ENCODE measurements at places on chromosomes 2 and 18.

- DNase-seq: no peak
Observed at GRCh38 chr2:44170311-44170717, 1.6 kb downstream of the PPM1B start.

DNA sequence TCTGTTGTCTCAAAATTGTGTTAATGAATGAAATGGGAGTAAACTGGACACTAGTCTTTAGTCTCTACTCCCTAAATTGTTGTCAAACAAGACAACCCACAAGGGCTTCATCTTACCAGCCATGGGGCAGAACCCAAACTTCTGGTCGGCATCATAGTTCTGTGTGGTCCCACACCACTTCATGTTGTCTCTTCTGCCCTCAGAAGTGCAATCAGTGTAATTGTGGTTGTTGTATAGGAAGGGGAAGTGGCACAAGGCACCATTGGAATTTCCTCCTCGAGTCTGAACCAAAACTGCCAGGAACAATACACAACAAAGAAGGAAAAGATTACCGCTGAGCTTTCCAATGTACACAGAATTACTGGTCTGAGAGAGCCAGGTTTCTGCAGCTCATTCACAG lies 12.6 kb downstream of the FN1 start:
- DNase-seq: no peak

- DNase-seq: no peak
Observed at GRCh38 chr2:160465002-160465401, 28.6 kb downstream of the RBMS1 start.

GRCh38 chr2:179233626-179234430 lies 30.8 kb downstream of the SESTD1 start:
- no peak for DNase-seq

- DNase-seq: no peak
Observed at GRCh38 chr2:180046776-180047175, 39.7 kb upstream of the CWC22 start.

GRCh38 chr2:109195193-109196045 lies 66.4 kb downstream of the SH3RF3 start:
- no peak for DNase-seq

GRCh38 chr2:241324775-241325174 lies 9.1 kb downstream of the SEPTIN2 start:
- DNase-seq: no peak

DNA sequence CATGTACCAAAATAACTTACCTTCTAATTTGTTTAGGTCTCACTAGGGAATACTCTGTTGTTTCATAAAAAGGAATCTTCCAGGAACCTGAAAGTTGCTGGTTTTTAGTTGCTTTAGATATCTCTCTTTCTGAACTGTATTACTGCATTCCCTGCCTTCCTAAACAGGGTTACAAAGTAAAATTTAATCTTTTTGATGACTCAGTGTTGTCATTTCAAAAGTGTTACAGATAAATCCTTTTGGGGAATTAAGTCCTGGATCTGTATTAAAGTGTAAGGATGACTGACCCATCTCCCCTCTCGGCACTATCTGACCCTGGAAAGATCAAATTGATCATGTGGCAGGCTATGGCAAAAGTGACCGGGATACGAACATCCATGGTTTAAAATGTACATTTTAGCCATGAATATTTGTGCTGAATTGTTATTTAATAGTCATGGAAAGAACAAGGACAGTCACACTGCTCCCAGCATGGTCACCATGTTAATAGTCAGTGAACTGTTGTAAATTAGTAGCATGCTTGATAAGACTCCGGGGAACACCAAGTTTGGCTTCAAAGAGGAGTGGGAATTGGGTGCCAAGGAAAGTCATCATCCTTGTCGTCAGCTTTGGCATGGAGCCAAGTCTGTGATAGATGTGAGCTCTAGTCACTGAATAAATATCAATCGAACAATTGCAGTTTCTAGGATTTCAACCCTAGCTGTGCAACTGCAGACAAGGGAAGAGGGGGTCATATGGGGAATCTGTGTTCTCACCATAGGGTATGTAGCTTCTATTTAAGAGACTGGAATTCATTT lies 4.2 kb downstream of the PLEKHA3 start:
- no peak for DNase-seq

- no peak for DNase-seq
Observed at GRCh38 chr2:165193178-165193777, 10.6 kb downstream of the SCN3A start.

DNA sequence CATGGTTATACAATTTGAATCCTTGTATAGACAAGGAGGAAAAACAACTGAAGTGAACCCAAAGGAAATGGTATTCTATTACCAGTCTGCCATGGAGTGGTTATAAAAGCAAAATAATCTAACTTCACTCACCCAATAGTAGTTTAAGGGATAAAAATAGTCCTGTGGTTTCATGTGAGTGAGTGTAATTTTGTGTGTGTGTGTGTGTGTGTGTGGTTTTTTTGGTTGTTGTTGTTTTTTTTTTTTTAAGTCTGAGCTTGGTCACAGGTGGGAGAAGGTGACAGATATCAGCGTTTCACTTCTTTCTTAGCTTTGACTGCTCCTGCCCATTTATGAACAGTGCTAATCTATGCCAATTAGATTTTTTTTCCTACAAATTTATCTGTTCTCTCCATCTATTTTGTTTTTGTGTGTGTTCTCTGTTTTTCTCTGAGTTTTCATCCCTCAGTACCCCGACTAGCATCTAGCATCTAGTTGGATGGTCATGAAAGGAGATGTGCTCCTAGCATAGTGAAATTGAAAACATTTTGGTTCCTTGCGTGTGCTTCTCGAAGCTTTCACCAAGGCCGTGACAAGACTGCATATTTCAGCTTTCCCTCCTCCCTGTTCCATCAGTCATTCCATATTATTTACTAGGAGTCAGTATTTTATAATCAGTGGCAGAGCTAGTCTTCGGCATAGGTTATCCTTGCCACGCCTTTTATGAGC lies 200.1 kb upstream of the DTNA start:
- DNase-seq: no peak

DNA sequence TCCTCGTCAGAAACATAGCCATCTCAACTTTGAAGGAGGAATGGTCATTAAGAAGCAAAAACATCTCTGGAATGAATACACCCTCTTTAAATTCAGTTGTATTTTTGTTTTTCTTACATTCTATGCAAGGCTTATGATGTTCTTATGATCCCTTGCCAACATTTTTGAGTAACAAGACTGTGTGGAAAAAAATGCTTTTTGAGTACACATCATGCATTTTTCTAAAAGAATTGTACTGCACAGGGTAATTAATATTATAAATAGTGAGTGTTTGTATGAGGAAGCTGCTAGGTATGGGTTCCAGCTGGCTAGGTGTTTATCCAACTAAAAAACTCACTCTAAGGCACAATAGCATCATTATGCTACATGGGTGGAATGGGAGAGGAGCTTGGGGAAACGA lies 59.0 kb upstream of the SPATS2L start:
- no peak for DNase-seq

GRCh38 chr2:78978340-78978739 lies 47.2 kb upstream of the REG3G start:
- DNase-seq: no peak

DNA sequence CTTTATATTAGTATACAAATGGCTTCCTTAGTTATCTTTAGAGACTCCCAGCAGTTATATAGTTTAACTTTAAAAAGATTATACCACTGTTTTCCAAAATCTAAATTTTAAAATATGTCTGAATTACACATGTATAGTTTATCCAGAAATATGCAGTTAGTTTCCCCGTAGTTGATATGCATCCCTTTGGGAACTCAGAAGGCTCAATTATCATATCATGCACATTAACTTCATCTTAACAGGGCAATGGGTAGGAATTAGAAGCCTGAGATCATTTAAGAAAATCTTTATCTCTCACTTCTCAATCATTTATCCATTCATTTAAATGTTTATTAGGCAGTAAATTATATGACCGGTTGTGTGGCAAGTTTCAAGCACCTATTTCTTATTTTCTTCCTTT lies 27.2 kb downstream of the NLRC4 start:
- no peak for DNase-seq

DNA sequence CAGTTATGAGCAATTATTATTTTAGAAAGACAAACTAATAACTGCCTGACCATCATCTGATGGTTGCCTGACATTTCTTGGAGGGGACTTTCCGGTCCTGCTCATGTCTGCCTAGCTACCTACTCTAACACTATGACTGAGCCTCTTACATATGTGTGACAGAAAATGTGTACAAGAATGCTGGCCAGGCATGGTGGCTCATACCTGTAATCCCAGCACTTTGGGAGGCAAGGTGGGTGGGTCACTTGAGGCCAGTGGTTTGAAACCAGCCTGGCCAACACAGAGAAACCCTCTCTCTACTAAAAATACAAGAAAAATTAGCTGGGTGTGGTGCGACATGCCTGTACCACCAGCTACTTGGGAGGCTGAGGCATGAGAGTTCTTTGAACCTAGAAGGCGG lies 666.3 kb downstream of the KCNJ3 start:
- no peak for DNase-seq

GRCh38 chr2:138221358-138221757 lies 257.1 kb downstream of the HNMT start:
- no peak for DNase-seq

DNA sequence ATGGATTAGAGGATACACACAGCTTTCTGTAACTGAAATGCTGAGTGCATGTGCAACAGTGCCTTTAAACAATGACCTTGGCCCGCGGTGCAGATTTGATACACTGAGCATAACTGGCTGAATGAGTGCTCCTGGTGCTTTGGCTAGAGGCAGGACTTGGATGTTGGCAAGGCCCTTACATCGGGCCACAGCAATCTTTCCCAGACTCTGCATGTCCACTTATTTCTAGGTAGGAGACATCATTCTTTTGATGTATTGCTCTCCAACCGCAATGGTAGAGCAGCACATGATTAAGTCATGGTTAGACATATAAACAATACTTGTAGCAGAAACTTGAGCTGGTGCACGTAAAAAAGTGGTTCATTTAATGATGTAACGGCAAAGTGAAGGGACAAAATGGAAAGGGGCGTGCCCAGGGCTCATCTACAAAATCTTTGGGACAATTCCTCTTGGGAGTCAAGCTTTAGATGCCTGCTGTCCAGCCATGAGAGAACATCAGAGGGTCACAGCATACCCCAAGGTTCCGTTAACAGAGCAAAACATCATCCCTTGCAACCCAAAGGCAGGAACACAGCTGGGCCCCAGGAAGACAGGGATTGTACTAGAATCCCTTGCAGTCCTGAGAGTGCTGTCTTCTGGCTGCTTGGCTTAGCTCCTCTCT lies 43.4 kb downstream of the RAB31 start:
- no peak for DNase-seq

DNA sequence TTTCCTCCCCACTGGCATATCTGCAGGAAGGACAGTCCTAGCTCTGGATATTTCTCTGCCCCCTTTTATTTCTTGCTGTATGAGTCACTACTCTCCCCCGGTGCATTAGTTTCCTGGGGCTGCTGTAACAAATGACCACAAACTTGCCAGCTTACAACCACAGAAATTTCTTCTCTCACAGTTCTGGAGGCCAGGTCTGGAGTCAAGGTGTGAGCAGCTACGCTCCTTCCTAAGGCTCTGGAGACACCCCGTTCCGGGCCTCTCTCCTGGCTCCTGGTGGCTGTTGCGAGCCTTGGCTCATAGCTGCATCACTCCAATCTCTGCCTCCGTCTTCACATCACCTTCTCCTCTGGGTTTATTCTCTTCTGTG lies 34.1 kb downstream of the PTPRM start:
- DNase-seq: no peak

DNA sequence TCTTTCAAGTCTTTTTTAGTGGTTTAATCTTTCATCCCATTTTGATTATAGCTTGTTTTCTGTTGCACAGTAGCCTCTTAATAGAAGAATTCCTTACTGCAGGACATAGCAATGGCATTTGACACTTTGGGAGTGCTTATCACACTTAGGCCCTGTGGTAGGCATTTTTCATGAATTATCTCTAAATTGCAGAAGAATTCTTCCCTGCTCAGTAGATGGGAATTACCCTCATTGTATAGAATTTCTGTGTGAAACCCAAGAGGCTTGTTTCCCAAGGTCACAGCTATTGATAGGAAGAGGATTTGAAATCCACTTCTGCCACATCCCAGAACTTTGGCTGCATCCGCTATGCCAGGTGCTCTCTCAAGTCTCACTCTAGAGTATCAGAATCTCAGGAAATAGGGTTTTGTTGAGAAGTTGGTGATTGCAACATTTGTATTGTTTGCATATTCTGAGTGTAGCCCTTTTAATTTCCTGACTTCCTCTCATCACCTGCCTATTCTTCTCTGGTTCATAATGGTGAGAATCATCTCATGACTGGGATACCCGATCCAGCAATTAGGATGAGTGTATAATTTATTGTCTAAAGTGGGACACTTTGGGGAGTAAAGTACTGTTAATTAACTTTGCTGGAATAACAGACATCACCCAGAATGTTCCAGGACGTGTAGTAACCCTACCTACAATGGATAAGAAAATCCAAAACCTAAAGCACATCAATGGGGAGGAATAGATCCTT lies 255.2 kb upstream of the RASGRP3 start:
- no peak for DNase-seq

DNA sequence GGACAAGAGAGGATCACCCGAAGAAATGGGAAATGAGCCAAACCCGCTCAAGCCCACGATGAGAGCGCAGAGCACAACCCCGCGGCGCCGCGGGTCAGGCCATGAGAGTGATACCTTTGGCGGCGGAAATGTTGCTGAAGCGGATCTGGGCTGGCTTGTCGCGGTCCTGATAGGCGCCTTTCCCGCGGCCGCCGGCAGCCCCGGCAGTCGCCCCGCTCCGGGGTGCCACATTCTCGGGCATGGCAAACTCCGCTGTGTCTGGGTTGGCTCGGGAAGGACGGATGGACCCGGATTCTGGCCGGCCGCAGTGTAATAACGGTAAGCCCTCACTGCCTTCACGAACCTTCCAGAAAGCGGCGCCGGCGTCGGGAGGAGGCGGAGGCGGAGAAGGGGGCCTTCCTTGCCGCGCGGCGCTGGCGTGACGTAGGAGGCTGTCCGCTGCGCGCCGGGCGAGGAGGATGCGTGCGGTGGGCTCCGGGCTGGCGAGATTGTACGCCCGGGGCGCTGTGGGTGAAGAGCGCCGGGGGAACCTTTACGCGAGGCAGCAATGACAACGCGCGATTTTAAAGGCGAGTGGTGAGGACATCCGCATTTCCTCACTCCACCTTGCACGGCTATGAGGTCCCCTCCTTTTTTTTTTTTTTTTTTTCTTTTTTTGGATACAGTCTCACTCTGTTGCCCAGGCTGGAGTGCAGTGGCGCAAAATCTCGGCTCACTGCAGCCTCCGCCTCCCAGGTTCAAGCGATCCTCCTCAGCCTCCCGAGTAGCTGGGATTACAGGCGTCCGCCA lies at the start of gene CCT4:
CCT4 (minus strand) TSS at position 390 of the 789 bp plus-strand sequence; CDS start at position 241, 149 bp downstream.
- peak; percentile 96 for DNase-seq

DNA sequence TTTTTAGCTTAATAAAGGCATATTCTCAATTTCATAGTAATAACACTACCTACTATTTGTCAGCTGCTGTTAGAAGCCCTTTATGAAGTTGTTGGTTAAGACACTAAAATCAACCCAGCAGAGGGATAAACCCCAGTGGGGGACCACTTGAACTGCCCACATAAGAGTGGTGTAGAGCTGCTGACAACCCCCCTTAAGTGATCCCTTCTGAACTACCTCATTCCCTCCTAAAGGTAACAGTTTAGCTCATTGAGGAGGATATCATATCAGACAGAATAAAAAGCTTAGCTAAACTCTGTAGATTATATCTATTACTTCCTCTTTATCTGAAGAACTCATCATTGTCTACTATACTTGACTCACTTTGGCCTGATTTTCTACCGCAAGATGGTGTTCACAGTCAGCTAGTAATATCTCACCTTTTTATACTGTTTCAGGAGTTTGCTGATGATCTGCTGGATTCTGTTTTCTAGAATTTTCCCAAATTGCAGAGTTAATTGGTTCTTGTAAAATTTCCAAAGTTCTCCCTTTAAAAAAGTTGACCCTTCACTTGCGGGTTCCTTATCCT lies 16.2 kb downstream of the GALM start:
- DNase-seq: no peak

Measured in activated T-cell treated with anti-CD3 and anti-CD28 coated beads, Interleukin-2, amount 50 U/mL, for 48 hours (primary cell).